ENCODE measurements at places on chromosomes 2 and 18.

GRCh38 chr2:232238108-232238507 is 140.4 kb upstream of the ALPP start:
- no peak for DNase-seq

GRCh38 chr2:126467367-126468054 is 188.4 kb upstream of the GYPC start:
- DNase-seq, result no peak

GRCh38 chr18:5029592-5029991 is 167.5 kb downstream of the AKAIN1 start:
- no peak for DNase-seq

DNA sequence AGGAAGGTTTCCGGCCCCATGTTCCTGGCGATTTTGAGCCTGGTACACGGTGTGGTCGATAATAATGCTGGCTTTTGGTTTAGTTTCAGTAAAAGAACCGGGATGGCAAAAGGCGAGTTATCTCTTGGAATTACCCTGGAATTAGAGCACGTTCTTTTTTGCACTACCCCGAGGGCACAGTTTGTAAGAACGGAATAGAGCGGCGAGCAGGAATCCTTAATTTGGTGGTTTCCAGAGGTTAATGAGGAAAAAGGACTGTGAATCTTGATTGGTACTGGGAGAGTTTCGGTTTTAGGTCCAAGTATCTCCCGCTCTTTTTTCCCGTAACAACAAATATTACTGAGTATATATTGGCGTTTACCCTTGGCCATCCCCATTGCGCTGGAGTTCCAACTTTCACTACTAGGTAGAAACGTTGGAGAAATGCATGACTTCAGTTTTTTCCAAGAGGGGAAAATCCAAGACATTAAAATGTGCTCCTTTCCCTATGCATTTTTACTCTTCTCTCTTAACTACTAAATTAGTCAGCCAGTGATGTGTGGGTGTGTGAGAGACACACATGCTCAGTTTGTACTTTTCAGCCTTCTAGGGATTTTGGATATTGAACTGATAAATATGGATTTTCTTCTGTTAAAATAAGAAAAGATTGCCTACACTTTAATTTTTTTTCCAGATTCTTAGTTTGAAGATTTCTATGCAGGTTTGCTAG is 160.8 kb downstream of the AGPS start:
- DNase-seq, result no peak

DNA sequence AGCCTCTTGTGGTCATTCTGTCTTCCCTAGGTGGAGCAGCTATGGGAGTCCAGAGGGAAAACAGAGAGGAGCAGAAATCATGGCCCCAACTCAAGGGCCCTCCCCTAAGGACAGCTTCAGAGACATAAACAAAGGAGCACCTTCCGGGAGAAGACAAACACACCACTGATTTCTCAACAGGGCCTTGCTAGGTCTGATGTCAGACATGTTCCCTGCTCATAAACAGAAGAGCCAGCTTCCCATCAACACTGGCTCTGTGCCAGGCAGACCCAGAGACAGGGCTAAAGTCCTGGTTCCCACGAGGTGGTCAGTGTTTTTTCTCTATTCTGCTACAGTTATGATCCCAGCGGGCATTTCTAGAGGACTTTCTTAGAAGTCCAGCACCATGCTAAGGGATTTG is 19.3 kb downstream of the CXCR2 start:
- no peak for DNase-seq

DNA sequence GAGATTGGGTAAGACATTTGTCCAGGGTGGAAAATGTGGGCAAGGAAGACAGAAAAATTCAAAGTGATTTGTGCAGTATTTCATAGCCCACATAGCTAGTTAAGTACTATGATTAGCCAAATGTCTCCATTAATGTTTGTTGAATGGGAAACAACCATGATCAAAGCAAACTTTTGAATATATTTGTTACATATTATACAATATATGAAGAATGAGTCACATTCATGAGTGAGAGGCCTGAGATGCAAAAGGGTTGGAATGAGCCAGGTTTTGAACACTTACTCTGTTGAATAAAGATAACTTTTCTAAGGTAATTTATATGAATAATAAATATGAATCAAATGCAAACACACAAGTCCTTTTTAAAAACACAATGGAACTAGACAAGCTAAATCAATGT is 984.5 kb upstream of the CDH2 start:
- DNase-seq, result no peak

- DNase-seq, result peak; percentile 7
Observed at GRCh38 chr2:15748736-15749323, 157.2 kb downstream of the DDX1 start.

GRCh38 chr2:15293262-15293937 is 267.7 kb downstream of the NBAS start:
- no peak for DNase-seq

- no peak for DNase-seq
Observed at GRCh38 chr2:168397629-168398028, 58.4 kb upstream of the CERS6 start.

GRCh38 chr2:233312874-233313273 is 5.3 kb downstream of the SAG start:
- DNase-seq, result no peak

GRCh38 chr2:112728378-112729175 is 7.8 kb downstream of the NT5DC4 start:
- no peak for DNase-seq

- no peak for DNase-seq
Observed at GRCh38 chr18:23137788-23138216, 2.5 kb downstream of the CABLES1 start.

- no peak for DNase-seq
Observed at GRCh38 chr2:31187166-31187565, 30.1 kb downstream of the CAPN14 start.

Data from SJSA1 (cell line).